ENCODE measurements at places on chromosomes 6 and 20.

DNA sequence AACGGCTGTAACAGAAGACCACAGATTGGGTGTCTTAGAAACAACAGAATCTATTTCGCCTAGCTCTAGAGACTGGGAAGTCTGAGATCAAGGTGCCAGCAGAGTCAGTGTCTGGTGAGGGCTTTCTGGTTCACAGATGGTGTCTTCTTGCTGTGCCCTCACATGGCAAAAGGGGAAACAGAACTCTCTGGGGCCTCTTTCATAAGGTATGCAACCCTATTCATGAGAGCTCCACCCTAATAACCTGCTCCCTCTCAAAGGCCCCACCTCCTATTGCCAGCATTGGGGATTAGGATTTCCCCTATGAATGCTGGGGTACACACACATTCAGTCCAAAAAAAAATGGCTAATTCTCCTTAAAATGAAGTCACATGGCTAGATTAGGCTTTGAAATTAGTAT lies 10.0 kb downstream of the TXNDC5 start:
- no peak for DNase-seq

- DNase-seq, result no peak
These were observed 1034.9 kb downstream of the EYS start for GRCh38 chr6:64672131-64672530.

DNA sequence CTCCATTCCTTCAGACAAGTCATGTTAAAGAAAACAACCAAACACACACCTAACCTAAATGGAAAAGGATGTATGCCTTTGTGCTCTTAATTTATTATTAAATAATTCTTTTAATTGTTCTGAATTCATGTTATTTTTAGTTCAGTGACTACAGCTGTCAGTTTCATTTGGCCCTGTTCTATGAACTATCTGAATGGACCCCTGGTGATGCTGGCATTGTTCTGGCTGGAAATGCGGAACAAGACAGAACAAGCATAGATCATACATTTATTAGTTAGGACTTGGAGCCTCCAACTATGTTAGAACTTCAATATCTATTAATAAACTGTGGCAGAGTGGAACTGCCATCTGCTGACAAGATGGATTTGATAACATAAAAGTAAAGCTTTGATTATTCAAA lies 5.7 kb downstream of the MAP3K7 start:
- DNase-seq, result no peak

GRCh38 chr20:31815408-31816188 lies 3.6 kb upstream of the MYLK2 start:
- DNase-seq, result no peak

GRCh38 chr6:82740072-82740471 lies 325.6 kb downstream of the UBE3D start:
- no peak for DNase-seq
